ENCODE measurements at places on chromosomes 13 and 19.
A peak's percentile ranks its signal among the peaks of the same experiment; 100 is the strongest.

DNA sequence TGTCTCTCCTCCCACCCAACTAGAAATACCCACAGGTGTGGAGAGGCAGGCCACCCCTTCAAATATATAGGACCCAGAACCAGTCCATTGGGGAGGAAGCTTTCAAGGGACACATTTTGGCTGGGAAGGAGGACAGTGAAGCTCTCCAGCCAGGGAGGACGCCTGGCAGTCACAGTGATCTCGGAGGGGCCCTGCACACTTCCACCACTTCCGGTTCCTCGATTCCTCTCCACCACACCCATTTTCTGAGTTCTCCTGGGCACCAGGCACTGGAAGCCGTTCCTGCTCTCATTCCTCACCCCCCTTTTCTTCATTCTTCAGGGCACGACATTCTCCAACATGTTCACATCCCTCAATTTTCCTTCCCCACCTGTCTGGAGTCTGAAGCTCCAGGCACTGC is 30.4 kb upstream of the CEACAM21 start:
- DNase-seq, result no peak

- no peak for DNase-seq
Observed at GRCh38 chr19:5145521-5146511, 176.9 kb downstream of the KDM4B start.

- DNase-seq, result no peak
Observed at GRCh38 chr19:45217193-45217956, 27.8 kb downstream of the EXOC3L2 start.

DNA sequence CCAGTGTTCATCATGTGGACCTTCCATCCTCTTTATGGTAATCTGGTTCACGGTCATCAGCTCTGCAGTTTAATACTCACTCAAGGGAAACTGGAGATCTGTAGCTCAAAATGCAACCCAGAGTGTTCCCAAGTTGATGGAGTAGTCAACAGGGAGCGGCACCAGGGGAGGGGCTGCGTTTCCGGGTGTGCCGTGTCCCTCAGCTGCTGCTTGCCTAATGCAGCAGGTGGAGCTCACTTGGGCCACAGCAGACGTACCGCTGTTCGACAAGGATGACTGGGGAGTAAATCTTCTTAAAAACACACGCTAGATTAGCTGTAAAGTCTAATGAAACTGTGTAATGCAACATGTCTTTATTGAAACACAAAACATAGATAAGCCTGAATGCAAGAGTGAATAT is 81.1 kb downstream of the TNFSF13B start:
- DNase-seq, result no peak

- DNase-seq, result peak; percentile 18
Observed at GRCh38 chr13:32164622-32165268, 133.2 kb downstream of the FRY start.

DNA sequence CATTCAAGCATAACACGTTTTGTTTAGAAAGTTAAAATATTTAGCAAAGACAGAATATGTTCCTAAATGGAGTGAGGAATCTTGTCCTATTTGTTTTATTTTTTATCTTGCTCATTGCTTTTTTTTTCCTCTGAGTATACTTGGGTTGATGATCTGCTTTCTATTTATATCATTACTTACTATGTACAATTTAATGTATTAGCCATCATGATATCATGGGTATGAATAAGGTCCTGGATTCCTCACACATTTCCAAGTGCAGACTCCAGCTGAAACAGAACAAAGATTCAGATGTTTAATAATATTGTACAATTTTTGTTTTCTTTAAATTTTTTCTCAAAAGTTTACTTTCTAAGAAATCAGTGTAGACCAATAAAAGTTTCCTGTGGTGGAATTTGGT is 388.2 kb downstream of the GPC6 start:
- DNase-seq, result no peak

GRCh38 chr19:14561847-14562351 is 10.0 kb downstream of the NDUFB7 start:
- no peak for DNase-seq

- DNase-seq, result no peak
Observed at GRCh38 chr13:30551189-30551588, 66.5 kb upstream of the USPL1 start.

DNA sequence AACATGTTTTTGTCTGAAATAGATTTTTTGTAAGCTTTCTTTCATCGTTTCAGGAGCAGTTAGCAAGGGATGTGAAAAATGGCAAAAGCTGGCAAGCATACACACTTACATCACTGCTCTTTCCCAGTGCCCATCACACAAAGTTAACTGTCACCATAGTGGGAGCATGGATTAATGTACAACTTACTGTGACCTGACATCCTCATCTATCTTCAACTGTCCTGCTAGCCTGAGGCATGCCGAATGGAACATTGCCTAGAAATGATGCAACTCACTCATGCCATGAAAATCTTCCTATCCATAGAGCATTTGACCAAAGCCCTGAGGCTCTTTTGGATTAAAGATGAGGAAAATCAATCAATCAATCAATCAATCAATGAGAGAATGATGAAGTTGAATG is 491.7 kb upstream of the SLC10A2 start:
- no peak for DNase-seq

- DNase-seq, result no peak
Observed at GRCh38 chr13:103164251-103164650, 98.0 kb upstream of the SLC10A2 start.

DNA sequence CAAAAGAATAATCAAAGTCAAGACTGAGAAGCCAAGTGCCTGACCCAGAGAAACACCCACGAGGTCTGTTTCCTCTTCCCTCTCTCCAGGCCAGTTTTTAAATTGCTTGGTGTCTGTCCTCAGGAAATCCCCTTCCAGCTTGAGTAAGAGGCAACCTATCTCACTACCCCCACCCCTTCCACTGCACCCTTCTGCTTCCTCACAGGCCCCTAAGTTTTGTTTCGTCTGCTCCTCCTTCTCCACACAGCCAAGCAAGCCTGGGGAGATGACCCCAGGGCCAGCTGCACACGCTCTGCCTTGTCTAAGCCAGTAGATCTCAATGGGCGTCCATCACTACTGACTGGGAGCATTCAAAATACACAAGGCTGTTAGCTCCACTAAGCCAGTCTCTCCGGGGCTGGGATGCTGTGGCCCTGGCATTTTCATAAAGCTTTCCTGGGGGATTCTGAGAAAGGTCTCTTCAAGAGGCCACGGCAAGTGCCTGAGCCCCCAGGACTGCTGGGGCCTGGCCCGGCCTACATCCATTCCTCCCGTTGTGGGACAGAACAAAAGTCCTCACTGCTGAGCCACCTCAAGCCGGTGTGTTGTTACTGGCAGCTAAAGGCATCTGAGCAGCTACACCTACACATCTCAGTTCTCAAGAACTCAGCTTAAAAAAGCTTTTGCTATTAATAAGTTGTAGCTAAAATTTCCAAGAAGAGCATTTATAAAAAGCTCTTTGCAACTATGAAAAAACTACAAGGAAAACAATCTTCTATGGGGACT is 14.9 kb upstream of the IL4I1 start:
- DNase-seq, result no peak

GRCh38 chr13:99545979-99546378 is 44.7 kb downstream of the TM9SF2 start:
- no peak for DNase-seq

GRCh38 chr13:96797136-96797535 is 197.1 kb downstream of the OXGR1 start:
- no peak for DNase-seq

- DNase-seq, result no peak
Observed at GRCh38 chr19:4715529-4716221, 8.0 kb downstream of the DPP9 start.

DNA sequence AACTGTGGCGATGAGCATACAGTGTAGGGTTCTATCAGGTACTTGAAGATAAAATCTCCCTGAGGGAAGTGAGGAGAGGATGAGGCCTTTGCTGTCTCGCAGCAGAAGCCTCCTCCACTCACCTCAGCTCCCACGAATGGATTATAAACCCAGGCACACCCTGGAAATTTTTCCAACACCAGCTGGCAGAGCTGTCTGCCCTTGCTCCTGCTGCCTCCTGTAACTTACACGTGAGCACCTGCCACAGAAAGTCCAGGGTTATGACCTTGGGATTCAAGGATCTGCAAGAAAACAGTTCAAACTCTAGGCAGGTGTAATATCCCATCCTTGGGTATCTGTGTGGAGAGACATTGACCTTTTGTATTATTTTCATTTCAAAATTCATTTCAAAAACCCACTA is 70.9 kb upstream of the MYO16 start:
- DNase-seq, result no peak

DNA sequence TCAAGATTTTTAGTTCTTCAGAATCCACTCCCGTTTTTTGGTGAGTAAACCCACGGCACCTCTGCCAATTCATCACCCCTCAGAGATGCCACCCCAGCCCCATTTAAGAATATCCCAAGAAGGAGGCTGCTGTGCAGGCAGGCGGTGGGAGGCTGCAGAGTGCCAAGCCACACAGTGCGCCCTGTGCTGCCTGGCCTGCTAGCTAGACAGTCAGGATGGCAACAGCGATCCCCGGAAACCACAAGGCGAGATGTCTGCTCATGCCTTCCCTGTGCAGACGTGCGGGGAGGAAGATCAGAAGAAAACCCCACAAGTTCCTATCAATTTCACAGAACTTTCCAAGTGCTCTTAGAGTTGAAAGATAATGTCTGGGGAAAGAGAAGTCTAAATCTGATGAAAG is 64.8 kb upstream of the GPR183 start:
- no peak for DNase-seq

DNA sequence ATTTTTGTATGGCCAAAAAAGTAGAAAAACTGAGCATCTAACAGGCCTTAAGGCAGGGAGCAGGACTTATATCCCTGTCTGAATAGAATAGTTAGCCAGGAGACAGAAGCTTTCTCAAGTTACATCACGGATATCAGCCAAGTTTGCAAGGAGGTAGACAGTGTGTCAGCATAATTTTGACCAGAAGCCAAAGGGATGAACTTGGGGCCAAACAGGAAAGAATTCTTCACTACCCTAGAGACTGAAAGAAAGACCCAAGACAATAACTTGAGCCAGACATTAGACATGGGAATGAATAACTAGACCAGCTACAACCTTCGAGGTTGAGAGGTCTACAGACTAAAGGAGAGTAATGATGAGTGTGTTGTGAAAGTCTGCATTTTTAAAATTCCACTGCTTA is 48.1 kb upstream of the PCDH9 start:
- DNase-seq, result no peak

DNA sequence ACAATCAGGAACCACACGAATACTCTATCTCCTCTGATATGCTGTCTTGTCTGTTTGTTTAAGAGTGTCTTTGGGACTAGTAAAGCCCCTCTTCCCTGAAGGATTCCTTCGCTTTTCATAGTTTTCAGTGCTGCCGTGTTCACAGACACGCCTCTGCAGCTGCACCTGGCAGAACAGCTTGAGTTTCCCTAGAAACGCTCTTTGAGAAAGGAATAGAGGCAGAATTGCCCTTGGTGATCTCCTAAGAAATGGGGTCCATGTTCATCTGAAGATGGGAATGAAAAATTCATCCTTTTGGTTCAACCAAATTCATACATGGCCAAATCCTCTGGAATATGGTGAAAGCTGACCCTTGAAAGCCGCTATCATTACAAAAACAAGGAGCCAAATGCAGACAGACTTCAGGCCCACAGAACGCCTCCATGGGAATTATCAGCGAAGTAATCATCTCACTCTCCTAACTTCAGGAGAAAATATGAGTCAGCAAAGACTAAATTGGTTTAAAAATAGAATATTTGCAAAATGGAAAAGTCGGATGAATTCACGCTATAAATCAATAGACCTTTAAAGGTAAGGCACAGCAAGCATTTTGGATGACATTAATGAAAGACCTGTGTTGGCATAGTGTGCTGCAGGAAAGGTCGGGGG is 5.5 kb downstream of the SACS start:
- DNase-seq, result no peak

GRCh38 chr19:10205636-10206035 is 10.9 kb upstream of the DNMT1 start:
- DNase-seq, result no peak

DNA sequence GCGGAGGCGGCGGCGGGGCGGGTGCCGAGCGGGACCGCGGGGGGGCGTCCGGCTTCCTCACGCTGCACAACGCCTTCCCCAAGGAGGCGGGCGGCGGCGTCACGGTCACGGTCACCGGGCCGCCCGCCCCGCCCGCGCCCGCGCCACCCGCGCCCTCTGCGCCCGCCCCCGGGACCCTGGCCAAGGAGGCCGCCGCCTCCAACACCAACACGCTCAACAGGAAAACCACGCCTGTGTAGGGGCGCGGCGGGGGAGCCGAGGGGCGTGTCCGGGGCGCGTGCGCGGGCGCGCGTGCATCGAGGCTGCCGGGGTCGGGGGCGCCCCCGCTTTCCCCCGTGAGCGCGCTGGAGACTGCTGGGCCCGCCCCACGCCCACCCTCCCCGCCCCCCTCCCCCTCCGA is 8.8 kb upstream of the CACNG6 start:
- no peak for DNase-seq

GRCh38 chr19:16476401-16476800 is 4.6 kb upstream of the EPS15L1 start:
- no peak for DNase-seq

- DNase-seq, result no peak
Observed at GRCh38 chr19:38024992-38025908, 118.2 kb downstream of the SIPA1L3 start.

GRCh38 chr13:25570185-25570584 is 198.4 kb downstream of the ATP8A2 start:
- DNase-seq, result no peak

DNA sequence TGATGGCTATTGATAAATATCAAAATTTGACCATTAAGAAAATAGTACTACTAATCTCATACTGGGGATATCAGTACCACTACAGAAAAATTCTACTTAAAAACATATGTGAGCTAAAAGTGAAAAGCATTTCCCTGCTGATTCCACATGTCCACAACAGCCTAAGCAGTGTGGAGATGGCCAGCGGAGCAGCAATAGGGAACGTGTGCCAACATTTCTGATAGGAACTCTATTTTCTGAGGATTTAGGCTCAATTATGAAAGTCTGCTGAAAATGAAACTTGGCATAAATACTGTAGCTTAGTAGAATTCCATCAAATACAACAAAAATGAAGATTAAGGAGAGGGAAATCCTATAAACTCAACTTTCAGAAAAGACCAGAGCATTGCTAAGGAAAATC is 311.6 kb downstream of the ENOX1 start:
- DNase-seq, result no peak

DNA sequence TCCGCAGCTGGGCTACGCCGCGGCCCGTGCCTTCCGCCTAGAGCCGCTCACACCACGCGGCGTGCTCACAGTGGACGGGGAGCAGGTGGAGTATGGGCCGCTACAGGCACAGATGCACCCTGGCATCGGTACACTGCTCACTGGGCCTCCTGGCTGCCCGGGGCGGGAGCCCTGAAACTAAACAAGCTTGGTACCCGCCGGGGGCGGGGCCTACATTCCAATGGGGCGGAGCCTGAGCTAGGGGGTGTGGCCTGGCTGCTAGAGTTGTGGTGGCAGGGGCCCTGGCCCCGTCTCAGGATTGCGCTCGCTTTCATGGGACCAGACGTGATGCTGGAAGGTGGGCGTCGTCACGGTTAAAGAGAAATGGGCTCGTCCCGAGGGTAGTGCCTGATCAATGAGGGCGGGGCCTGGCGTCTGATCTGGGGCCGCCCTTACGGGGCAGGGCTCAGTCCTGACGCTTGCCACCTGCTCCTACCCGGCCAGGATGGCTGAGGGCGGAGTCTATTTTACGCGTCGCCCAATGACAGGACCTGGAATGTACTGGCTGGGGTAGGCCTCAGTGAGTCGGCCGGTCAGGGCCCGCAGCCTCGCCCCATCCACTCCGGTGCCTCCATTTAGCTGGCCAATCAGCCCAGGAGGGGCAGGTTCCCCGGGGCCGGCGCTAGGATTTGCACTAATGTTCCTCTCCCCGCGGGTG is 7.4 kb downstream of the DBP start:
- DNase-seq, result no peak

Data from NCI-H1048 (cell line).